ENCODE measurements at places on chromosomes 11 and 22.

GRCh38 chr11:59145534-59145933, 2.9 kb downstream of the FAM111A start:
- DNase-seq, result no peak

- DNase-seq, result no peak
Measured at GRCh38 chr11:71349627-71350026, 97.2 kb upstream of the SHANK2 start.

GRCh38 chr11:77866336-77866735, 45.4 kb downstream of the AAMDC start:
- no peak for DNase-seq

DNA sequence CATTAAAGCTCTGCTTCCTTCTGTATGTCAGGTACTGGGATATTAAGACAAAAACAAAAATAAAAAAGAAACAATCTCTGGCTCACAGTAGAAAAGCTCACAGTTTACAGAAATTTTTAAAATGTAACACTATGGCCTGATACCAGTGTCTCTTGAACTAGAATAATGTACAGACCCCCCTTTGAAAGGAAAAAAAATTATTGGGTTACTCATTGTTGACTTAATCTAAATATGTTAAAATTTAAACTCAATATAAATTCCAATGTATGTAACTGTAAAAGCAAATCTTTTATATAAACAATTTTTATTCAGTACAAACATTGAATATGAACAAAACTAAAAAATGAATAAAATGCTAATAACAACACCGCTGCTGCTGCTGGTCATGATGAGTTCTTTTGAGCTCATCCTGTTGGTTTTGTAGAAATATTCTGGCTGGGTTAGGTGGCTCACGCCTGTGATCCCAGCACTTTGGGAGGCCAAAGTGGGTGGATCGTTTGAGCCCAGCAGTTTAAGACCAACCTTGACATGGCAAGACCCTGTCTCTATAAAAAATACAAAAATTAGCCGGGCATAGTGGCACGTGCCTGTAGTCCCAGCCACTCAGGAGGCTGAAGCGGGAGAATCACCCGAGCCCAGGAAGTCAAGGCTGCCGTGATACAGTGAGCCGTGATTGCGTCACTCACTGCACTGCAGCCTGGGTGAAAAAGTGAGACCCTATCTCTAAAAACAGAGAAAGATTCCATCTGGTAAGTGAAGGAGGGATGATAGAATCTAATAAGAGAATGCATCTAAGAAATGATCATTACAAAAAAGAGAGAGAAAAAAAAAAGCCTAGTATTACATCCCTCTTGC, 11.8 kb upstream of the KCNE3 start:
- no peak for DNase-seq

DNA sequence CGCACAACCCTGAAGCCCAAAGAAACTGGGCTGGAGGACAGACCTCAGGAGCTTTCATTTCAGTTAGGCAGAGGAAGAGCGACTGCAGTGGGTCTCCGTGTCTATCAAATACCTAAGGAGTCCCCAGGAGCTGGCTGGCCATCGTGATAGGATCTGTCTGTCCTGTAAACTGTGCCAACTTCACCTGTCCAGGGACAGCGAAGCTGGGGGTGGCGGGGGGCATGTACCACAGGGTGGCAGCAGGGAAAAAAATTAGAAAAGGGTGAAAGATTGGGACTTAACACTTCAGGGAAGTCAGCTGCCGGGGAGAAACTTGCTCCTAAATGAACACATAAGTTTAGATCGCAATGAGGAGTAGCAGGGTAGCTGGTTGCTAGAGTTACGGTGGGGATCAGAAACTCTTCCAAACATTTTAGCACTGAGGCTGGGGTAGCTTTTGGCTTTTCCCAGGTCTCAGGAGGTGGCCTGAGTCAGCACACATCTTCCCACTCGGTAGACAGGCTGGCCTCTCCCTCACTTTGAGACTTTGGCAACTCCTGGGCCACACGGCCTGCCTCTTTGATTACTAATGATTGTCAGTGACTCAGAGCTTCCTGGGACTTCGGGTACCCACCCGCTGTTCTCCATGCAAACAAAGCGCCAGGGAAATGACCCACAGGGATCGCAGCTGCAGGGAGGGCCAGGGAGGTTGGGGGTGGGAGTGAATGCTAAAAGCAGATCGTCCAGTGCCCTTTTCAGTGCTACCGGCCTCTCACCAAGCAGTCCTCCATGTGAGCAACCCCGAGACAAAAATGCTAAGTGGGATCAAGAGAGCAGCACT, 2.9 kb upstream of the MTFP1 start:
- DNase-seq, result peak; percentile 79

GRCh38 chr11:79942646-79943045, 501.8 kb upstream of the TENM4 start:
- no peak for DNase-seq

DNA sequence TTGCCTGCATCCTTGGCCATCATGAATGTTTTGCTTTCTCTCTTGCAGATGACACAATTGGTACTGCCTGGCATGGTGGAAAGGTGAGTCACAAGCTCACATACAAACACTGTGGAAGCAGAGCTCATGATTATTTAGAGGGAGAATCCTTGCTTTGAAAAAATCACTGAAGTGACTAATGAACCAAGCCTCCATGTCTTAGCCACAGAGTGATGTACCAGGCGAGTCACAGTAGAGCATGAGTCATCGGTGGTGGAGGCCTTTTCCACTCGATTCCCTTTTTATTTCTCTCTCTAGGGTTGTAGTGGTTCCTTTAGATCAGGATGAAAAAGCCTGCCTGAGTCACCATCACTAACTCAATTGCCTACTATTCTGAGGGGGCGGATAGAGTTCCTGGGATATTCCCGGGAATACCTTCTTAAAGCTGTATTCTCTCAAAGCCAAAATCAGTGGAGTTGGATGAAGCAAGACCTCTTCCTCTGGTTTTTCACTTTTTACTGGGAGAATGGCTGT, 49.6 kb upstream of the ALKBH3 start:
- DNase-seq, result no peak

- no peak for DNase-seq
Measured at GRCh38 chr11:87405356-87405755, 367.6 kb downstream of the TMEM135 start.

DNA sequence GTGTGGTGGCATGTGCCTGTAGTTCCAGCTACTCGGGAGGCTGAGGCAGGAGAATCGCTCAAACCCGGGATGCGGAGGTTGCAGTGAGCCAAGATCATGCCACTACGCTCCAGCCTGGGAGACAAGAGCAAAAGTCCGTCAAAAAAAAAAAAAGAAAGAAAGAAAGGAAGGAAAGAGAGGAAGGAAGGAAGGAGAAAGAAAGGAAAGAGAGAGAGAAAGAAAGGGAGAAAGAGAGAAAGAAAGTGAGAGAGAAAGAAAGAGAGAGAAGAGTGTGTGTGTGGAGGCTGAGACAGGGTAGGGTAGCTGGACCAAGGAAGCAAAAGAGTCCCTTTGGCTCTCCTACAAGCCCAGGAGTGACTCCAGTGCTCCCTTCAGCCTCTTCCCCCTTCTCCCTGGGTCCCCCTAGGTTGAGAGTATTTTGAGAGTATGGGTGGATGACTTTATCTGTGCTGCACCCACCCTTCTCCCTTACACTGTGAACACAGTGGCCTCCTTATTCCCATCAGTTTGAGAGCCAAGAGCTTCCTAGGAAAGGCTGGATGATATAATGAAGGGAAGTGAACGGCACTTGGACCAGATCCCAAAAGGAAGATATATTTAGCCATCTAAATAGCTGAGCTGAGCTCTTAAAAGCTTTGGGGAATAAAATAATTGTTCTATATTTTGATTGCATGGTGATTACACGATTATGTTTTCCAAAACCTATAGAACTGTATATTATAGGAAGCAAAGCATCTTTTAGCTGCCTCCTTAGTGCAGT, 9.5 kb upstream of the DENND5A start:
- DNase-seq, result no peak

GRCh38 chr11:118921929-118922744, 3.6 kb downstream of the BCL9L start:
- DNase-seq, result no peak

- DNase-seq, result no peak
Measured at GRCh38 chr22:37581504-37581903, 1.6 kb upstream of the LGALS2 start.

DNA sequence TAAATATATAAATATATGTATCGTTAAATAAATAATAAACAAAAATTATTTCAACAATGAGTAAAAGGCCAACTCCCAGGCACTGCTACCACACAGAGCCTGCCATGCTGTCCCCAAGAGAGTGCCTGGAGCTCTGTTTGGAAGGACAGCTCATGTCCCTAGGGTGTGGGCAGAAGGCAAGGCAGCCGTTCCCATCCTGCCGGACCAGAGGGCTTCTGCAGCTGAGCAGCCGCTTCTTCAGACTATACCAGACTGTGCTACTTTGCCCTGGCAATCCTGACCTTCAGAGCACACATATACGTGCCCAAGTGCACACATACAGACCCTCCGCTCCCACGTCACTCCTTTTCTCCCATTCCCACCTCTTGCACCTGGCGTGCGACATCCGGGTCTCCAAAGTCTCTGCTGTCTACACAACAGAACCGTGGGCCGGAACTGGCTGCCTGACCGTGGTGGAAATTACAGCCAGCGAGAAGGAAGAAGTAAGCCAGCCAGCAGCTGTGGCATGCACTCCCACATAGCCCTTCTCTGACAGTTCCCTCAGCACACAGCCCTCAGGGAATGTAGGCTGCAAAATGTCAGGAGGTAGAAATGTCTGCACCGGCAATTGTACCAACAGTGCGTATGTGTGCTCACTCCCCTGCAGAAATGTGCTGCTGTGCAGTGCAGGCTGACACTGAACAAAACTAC, 24.0 kb downstream of the PAX6 start:
- no peak for DNase-seq

GRCh38 chr11:5043380-5043779, 2.9 kb upstream of the OR52J3 start:
- DNase-seq, result no peak

DNA sequence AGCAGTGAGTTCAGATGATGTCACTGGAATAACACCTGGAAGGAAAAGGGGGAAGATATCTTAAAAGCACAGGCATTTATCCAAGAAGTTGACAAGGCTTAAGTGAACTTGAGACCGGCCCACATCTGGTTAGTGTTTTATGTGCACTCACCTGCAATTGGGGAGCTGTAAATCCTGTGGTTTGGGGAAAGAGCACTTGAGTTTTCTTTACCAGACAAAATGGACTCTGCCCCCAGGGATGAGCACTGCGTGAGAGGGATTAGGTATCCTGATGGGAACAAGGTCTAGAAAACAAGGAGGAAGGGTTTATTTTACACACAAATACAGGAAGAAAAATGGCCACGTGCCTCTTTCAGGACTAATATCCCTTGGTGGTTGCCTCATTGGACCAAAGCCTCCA, 15.2 kb downstream of the E2F8 start:
- DNase-seq, result no peak

DNA sequence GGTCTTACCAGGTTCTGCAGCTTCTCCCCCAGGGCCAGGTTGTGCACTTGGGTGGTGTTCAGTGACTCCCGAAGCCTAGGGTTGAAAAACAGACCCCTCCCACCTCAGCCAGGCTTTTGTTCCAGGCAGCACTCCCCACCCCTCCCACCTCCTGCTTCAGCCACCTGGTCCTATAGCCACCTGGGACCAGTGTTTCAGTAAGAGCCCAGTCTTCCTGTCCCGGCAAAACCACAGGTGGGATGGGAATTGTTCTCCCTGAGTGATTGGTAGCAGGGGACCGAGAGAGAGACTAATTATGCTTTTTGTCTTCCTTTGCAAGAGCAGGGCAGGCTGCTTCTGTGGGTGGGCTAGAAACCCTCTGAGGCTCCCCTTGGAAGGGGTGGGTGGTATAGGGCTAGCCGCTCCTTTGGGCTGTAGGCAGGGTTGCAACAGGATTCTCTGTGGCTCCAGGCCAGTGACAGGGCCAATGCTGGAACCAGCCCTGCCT, 8.5 kb upstream of the NAALADL1 start:
- DNase-seq, result peak; percentile 81

DNA sequence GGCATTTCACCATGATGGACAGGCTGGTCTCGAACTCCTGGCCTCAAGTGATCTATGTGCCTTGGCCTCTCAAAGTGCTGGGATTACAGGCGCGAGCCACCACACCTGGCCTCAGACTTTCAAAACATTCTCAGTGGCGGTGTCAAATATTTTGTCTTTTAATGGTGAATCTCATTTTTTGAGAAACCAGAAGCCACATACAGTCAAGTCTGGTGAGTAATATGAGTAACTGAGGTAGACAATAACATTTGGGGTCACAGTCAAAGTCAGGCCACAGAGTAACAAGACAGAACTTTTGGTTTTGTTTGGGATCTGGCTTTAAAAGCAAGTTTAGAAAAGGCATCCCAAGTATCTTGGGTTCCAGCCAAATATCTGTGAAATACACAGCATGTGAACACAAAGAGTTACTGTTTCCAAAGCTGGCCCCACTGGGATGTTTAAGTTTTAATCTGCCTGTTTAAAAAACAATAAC, 5.6 kb upstream of the TMA7B start:
- DNase-seq, result no peak

GRCh38 chr11:62600367-62601121, 1.1 kb downstream of the MTA2 start:
- DNase-seq, result no peak

- no peak for DNase-seq
Measured at GRCh38 chr11:31443802-31444201, 65.6 kb downstream of the IMMP1L start.

DNA sequence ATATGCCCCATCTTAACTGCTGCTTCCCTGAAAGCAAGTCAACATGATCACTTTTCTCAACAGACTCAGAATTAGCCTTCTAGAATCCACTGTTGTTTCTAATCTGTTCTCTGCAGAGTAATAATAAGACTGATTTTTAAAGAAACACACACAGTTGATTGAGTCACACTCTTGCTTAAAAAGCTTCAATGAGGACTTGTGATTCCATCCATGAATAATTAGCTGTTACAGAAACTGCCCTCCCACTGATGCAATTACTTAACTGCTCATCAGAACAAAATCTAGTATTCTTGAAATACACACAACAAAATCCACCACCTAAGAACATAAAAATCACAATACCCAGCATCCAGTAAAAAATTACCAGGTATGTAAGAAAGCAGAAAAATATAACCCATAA, 100.5 kb upstream of the TIMP3 start:
- DNase-seq, result no peak

- no peak for DNase-seq
Measured at GRCh38 chr11:87150936-87151335, 113.2 kb downstream of the TMEM135 start.

DNA sequence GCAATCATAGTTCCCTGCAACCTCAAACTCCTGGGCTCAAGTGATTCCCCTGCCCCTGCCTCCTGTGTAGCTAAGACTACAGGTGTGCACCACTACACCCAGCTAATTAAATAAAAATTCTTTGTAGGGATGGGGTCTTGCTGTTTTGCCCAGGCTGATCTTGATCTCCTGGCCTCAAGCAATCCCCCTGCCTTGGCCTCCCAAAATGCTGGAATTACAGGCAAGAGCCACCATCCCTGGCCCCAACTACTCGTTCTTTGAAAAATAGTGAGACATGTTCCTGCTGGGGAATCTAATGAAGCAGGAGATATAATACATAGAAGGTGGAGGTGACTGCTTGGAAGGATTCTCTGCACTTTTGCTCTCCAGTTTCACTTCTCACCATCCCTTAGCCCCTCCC, 40.1 kb upstream of the RFPL3 start:
- no peak for DNase-seq

GRCh38 chr11:11622772-11623171, 967 bp upstream of the GALNT18 start:
- DNase-seq, result peak; percentile 22

GRCh38 chr22:50600538-50600937, at the start of gene MAPK8IP2:
Gene MAPK8IP2 (plus strand): TSS chr22:50600793. CDS start chr22:50600819, 26 bp downstream.
- peak; percentile 60 for DNase-seq

Measured in COR-L47 (cell line).